Ammon's horn (tissue), 1 donor: ENCODE measurements at places on chromosomes 7 and 10.

GRCh38 chr10:123392182-123392963 is 238.2 kb downstream of the BUB3 start:
- DNase-seq, result no peak

DNA sequence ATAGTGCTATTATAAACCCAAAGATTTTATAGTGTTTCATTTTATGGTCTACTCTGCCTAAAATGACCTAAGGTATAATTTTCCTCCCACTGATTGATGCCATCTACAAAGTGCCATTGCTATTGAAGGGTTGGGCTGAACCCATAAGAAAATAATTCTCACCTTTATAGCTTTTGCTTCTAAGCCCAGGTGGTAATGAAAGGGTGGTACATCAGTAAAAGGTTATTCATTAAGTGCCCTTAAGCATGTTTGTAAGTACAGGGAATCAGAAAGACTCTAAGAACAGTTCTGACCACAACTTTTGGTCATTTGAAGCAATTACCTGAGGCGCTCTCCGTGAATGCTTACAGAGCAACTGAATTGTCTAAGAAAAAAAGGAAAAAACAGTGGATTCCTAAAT is 1247.3 kb downstream of the NXPH1 start:
- no peak for DNase-seq

DNA sequence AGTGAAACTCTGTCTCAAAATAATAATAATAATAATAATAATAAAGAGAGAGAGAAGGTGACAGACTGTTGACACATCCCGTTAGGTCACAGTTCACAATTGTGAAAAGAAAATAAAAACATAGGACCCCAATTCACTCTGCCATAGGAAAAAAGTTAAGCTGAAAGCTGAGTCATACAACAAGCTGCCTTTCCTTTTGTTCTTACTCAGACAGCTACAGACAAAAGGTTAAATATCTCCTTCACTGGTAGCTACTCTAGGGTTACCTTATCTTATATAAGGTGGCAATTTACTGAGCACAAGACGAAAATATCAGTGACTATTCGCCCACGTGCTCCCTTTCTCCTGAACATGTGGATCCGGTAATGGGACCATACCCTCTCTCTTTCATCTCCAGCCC is 17.5 kb downstream of the TUBAL3 start:
- DNase-seq, result no peak

DNA sequence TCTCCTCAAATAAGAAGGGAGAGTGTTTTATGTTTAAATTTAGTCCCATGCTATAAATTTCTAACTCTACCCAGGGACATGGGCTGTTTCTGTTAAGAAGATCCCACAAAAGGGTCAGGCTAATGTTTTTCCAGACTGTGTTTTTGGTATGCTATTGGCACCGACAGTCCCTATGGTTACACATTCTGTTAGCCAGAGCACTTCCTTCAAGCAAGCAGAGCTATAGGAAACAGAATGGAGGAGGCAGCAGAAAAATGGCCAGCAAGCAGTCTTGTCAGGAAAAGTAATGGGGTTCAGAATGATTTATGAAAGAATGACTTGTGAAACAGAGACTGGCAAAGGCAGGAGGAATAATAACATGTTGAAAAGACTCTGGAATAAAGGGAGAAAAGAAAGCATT is 44.8 kb upstream of the PHYHIPL start:
- DNase-seq, result peak; percentile 28

- peak; percentile 40 for DNase-seq
Observed at GRCh38 chr10:124741922-124742412, 2.2 kb downstream of the FAM53B start.

- no peak for DNase-seq
Observed at GRCh38 chr7:20264623-20265022, 47.4 kb upstream of the MACC1 start.

DNA sequence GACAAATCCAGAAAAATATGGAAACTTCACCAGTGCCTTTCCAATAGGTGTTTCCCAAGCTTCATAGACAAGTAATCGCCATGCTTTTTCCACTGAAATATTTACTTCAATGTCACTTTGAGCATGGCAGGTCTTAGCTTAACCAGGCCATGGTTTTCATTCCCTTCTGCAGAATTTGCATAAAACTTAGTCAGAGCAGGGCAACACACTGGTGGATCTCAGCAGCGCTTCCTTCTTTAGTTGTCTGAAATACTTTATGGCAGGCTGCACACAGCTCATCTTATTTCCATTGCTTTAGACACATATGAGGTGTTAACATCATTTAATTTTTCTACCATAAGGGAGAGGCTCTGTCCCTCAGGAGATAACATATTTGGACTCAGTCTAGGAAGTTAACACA is 102.9 kb upstream of the AHR start:
- DNase-seq, result no peak

- no peak for DNase-seq
Observed at GRCh38 chr10:89975771-89976170, 274.4 kb downstream of the KIF20B start.

DNA sequence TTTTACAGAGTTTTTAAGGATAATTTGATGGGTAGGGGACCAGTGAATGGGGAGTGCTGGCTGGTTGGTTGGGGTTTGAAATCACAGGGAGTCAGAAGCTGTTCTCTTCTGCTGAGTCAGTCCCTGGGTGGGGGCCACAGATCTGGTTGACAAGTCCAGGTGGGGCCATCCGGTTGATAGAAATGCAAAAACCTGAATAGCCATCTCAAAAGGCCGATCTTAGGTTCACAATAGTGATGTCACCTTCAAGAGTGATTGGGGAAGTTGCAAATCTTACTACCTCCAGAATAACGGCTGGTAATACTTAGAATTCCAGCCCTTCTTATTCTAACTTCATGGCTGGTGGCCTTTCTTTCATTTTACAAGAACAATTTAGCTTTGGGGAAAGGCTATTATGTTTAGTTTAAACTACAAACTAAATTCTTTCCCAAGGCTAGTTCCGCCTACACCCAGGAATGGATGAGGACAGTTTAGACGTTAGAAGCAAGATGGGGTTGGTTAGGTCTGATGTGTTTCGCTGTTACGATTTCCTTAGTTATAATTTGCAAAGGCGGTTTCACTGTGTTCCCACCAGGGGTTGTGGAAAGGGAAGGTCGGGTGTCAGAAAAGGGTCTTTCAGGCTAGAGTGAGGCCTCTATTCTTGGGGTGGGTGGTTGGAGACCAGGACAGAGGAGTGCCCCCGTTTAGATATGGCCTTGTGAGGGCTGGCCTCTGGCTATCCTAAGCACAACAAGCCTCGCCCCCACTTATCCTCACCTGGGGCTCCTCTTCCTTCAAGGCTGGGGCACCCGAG is 27.4 kb downstream of the IFT22 start:
- no peak for DNase-seq
